ENCODE measurements at places on chromosomes 6 and 20. TPM values are rescaled to one million over a fixed set of nuclear protein-coding genes. Genes with fewer than 3 reads are reported as not detected.

SGK1 gene
- polyA plus RNA-seq, result 115 TPM

LSM2 gene
- polyA plus RNA-seq, result 34.2 TPM

ENPP1 gene
- polyA plus RNA-seq, result 22.5 TPM

MUCL3 gene
- polyA plus RNA-seq, result not detected

FAM83C gene
- polyA plus RNA-seq, result not detected

GRCh38 chr20:37341632-37342031, 4.3 kb upstream of the SRC start:
- DNase-seq, result no peak

DNA sequence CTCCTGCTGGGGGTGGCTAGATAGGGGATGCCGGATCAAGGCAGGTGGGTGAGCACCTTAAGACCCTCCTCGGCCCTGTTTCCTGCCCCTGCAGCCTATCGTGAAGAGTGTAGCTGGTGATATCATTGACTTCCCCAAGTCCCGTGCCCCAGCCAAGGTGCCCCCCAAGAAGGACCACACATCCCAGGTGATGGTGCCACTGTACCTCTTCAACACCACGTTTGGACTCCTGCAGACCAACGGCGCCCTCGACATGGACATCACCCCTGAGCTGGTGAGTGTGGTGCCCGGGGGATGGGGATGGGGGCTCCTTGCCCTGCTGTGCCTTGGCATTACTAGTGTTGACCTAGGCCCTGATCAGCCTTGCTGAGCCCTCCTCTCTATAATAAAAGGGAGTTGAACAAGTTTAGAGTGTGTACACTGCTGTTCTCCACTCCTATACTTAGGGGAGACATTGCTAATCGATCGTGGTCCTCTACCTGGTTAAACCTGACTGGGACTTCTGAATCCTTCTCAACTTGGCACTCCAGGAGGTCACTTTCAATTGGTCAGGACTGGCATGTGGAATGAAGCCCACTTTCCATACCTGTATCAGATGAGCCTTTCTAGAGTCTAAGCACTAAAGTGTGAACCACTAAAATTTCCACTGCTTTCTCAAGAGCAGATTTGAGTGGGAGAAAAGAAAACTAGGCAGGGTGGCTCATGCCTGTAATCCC, 11.0 kb downstream of the BPIFB3 start:
- no peak for DNase-seq

GRCh38 chr20:58192065-58192464, 36.4 kb downstream of the ANKRD60 start:
- DNase-seq, result no peak

DNA sequence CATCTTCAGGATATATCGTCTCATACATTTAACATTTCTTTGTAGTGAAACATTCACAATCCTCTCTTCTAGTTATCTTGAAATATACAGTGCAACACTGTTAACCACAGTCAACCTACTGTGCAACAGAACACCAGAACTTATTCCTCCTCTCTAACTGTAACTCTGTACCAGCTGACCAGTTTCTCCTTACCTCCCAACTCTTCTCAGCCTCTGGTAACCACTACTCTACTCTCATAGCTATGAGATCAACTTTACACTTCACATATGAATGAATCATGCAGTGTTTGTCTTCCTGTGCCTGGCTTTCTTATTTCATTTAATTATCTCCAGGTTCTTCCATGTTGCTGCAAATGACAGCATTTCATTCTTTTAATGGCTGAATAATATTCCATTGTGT, 337.6 kb downstream of the BTBD9 start:
- no peak for DNase-seq

- DNase-seq, result no peak
These were observed 19.6 kb downstream of the KIF16B start for GRCh38 chr20:16553684-16554083.

GRCh38 chr6:91447530-91448254, 860.8 kb upstream of the MAP3K7 start:
- DNase-seq, result no peak

GRCh38 chr6:134706153-134706552, 243.7 kb downstream of the ALDH8A1 start:
- DNase-seq, result no peak

DNA sequence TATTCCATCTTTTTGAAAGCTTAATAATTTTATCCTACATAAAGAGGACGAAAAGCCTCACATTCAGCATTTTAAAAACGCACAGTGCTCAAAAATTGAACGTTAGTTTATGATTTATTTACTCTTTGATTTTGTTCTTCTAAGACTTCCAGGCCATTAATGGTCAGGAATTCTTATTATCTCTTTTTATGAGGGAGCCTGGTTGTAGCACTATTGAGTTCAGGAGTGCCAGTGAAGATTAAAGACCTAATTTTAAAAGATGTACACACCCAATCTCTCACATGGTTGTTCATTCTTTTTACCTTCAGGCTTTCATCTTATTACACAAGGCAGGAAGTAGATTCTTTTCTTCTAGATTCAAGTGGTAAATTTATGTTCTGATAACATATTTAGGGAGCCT, 68.6 kb downstream of the HDDC2 start:
- no peak for DNase-seq

GRCh38 chr20:24235296-24236175, 233.9 kb upstream of the SYNDIG1 start:
- DNase-seq, result no peak

GRCh38 chr20:4443016-4443415, 278.7 kb upstream of the PRND start:
- no peak for DNase-seq

DNA sequence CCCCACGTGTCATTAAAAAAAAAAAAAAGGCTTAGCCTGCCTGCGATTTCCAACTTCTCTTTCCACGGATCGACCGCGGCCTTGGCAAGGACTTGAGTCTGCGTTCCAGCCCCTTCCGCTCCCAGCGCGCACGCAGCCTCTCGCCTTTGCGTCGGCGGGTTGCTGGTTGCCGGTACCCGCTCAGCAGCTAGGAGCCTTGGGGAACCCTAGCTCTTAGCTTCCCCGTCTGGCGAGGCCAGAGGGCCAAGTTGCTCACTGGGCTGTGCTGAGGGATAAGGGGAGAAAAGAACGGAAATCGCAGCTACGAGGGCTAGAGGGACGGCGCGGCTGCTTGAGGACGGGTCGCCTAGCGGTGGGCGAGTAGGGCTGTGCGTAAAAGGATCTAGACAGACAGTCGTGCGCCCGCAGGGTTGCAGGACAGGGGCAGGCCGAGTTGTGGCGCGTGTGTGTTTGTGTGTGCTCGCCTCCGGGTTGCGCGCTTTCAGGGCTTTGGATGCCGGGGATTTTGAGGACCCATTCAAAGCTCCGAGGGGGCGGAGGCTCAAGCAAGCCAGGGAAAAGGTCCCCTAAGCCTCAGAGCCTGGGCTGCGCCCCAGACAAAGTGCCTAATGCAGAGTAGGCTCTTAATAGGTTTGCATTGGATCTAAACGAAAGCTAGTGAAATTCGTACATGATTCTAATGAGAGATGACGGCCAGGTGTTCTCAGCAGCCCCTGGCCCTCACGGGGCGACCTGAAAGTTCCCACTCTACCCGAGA, 40.5 kb upstream of the OSTM1 start:
- peak; percentile 8 for DNase-seq

- DNase-seq, result peak; percentile 89
These were observed 64.1 kb upstream of the BEND6 start for GRCh38 chr6:56890683-56891429.

Data from AG04450 (cell line).